ENCODE measurements at places on chromosomes 1 and 21.

- H3K4me1 ChIP-seq = no peaks in the 10 kb centered on the region
- no peaks in the 10 kb centered on the region for H3K27me3 ChIP-seq
- H3K4me3 ChIP-seq = no peak overlapping the region
- no peak overlapping the region for H3K27ac ChIP-seq
- DNase-seq = no peak
Observed at GRCh38 chr1:48107516-48107915, 110.3 kb upstream of the TRABD2B start.

DNA sequence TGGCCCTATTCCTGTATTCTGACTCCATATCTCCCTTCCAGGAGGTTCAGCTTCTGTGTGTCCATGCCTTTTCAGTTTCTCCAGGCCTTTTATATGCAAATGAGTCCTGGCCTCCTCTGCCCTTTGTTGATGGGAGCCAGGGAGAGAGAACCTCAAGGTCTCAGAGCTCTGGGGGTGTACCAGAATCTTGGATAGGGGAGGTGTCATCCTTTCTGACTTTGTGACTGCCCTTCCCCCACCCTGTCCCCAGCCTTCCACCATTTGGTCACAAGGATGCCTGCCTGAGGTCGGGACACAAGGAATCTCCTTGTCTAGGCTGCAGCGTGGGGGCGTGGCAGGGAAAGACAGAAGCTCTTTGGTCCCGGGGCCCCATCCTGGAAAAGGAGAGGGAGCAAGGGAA lies 18.6 kb downstream of the LURAP1 start:
- no peak for DNase-seq
- H3K27me3 ChIP-seq = peaks cover 11% of the 10 kb centered on the region
- no peak overlapping the region for H3K27ac ChIP-seq

GRCh38 chr1:226226601-226227000 lies 3.1 kb downstream of the MIXL1 start:
- H3K27me3 ChIP-seq = no peaks in the 10 kb centered on the region
- peaks cover 2% of the 10 kb centered on the region for H3K36me3 ChIP-seq
- peaks cover 2% of the 10 kb centered on the region for H3K4me1 ChIP-seq
- H3K27ac ChIP-seq = no peak overlapping the region

DNA sequence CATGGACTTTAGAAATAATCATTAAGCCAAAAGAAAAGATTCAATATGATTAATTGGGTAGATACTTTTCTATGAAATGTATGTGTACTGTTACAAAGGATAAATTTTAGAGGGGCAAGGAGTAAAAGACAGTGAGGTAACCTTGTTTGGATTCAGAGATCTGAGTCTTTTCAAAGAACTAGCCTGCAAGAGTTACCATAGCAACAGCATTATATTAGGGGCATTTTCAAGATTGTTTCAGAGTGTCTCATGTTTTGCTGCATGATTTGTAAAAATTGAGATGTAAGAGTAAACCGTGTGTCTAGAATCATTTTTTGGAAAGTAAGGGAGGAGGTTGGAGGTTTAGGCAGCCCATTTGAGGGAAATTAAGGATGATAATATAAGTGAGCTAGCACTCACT lies 70.6 kb upstream of the KIAA1614 start:
- no peaks in the 10 kb centered on the region for H3K4me1 ChIP-seq
- H3K27me3 ChIP-seq = no peaks in the 10 kb centered on the region
- H3K4me3 ChIP-seq = no peak overlapping the region

DNA sequence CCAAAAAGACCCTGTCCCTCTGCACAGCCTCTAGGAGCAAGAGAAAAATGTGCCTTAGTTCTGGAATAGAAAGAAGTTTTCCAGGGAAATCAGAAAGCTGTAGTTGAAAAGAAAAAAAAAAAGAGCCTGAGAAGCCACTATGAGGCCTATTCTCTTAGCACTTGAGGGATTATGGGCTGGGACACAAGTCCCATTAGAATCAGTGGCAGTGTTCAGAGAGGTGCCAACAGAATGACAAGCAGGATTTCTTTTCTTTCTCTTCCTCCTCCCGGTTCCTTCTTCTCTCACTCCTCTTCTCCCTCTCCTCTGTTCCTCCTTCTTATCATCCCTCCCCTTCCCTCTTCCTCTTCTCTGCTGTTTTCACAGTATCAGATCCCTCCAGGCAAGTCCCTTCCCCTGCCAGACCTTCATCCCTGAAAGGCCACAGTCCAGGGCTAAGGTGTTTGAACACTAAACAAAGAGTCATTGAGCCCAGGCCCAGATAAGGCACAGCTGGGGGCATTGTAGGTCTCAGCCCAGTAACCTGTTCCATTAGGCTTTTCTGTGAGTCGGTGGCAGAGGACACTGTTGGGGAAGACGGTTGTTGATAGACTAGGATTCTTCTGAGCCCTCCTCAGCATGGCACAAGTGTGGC lies 64.7 kb upstream of the LPGAT1 start:
- no peaks in the 10 kb centered on the region for H3K36me3 ChIP-seq
- peaks cover 2% of the 10 kb centered on the region for H3K27me3 ChIP-seq
- H3K4me1 ChIP-seq = no peaks in the 10 kb centered on the region
- no peak overlapping the region for H3K4me3 ChIP-seq

DNA sequence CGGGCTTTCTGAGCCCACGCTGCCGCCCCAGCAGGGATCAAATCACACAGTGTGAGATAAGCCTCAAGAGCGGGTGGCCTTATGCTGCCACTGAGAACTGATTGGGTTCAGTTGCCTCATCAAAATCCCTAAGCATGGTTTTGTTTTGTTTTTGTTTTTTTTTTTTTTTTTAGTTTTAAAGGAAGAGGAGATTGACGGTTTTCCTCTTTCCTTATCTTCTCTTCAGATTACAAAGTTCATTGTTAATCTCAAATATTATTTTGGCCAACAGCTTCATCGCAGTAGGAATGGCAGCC lies 651 bp downstream of the COA6 start:
- peaks cover 25% of the 10 kb centered on the region for H3K36me3 ChIP-seq
- H3K27me3 ChIP-seq = no peaks in the 10 kb centered on the region
- H3K27ac ChIP-seq = peak overlapping the region; percentile 99

DNA sequence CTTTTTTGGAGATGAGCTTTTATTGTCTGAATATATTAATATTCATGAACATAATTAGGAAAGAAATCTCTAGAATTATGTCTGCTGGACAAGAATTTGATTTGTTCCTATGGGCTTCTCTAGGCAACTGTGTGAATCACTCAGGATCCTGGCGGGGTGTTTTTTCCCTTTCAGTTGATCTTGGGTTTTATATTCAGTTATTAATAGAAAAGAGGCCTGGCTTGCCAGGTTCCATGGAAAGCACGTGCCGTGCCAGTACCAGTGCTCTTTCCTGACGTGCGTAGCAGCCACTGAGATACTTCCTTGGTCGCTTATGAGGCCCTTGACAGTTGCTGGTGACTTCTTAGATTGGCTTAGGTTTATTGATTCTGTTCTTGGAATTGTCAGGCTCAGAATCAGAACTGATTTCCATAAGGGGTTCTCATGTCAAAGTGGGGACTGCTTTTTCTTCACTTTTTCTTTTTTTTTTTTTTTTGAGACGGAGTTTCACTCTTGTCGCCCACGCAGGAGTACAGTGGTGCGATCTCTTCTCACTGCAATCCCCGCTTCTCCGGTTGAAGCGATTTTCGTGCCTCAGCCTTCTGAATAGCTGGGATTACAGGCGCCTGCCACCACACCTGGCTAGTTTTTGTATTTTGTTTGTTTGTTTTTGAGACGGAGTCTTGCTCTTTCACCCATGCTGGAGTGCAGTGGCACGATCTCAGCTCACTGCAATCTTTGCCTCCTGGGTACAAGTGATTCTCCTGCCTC lies 48.7 kb upstream of the KIF1B start:
- peaks cover 31% of the 10 kb centered on the region for H3K36me3 ChIP-seq
- no peaks in the 10 kb centered on the region for H3K4me1 ChIP-seq
- no peak for DNase-seq
- no peak overlapping the region for H3K27ac ChIP-seq
- no peaks in the 10 kb centered on the region for H3K27me3 ChIP-seq
- H3K4me3 ChIP-seq = no peak overlapping the region

DNA sequence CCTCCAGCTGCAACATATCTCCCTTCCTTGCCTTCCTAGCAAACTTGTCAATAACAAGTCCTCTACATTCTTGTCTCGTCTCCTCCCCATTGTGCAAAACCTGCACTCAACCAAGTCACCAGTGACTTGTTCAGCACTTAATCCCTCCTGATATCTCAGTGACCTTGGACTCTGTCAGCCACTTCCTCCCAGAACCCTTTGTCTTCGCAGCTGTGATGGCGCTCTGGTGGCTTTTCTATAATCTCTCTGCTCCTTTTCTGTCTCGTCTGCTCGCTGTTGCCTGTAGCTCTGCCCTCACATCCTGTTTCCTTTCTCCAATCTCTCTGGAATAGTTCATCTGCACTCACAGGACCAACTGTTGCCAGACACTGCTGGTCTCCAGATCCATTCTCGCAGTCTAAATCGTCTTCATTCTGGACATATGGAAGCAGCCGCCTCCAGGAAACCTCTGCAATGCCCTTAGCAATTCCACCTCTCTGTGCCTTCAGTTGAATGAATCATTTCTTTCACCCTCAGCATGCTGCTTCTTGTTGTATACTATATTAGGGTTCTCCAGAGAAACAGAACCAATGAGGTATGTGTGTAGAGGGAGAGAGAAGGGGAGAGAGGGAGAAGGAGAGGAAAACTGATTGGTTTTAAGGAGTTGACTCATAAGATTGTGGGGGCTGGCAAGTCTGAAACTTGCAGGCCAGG lies 17.4 kb upstream of the IFNAR2 start:
- no peak for DNase-seq
- no peaks in the 10 kb centered on the region for H3K27me3 ChIP-seq
- H3K36me3 ChIP-seq = peaks cover 2% of the 10 kb centered on the region
- peaks cover 48% of the 10 kb centered on the region for H3K4me1 ChIP-seq
- H3K4me3 ChIP-seq = no peak overlapping the region

DNA sequence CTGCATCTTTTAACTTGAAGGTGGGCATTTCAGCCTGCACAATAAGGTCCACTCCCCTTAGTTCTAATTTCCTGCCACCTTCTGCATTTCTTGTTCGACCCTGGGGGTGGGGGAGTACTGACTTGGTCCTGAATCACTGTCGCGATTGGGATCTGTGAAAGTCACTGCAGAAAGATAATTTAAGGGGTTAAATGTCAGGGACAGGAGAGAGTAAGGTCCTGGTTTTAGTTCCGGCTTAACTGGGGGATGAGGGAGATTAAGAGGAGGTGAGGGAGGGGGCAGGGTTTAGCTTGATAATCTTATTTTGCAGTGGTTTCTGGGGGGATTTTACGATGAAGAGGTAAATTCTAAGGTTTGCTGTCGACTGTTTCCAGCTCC lies 128.1 kb downstream of the MRPS6 start:
- H3K36me3 ChIP-seq = no peaks in the 10 kb centered on the region
- H3K27ac ChIP-seq = no peak overlapping the region
- H3K4me1 ChIP-seq = peaks cover 26% of the 10 kb centered on the region
- DNase-seq = no peak

GRCh38 chr1:86197206-86197855 lies 40.8 kb upstream of the COL24A1 start:
- no peaks in the 10 kb centered on the region for H3K27me3 ChIP-seq
- no peak for DNase-seq
- H3K27ac ChIP-seq = no peak overlapping the region
- H3K4me1 ChIP-seq = no peaks in the 10 kb centered on the region
- no peak overlapping the region for H3K4me3 ChIP-seq

GRCh38 chr1:166988974-166989515 lies at the start of gene MAEL:
TSS of gene MAEL (plus strand) at chr1:166989280. CDS start at chr1:166989353, 73 bp downstream.
- no peak for DNase-seq
- H3K4me1 ChIP-seq = no peaks in the 10 kb centered on the region
- peaks cover 1% of the 10 kb centered on the region for H3K36me3 ChIP-seq
- H3K27me3 ChIP-seq = peaks cover 9% of the 10 kb centered on the region
- H3K4me3 ChIP-seq = no peak within 1 kb of the TSS

GRCh38 chr1:236066828-236067386 lies 2.0 kb upstream of the NID1 start:
- H3K4me1 ChIP-seq = peaks cover 11% of the 10 kb centered on the region
- H3K27me3 ChIP-seq = peaks cover 16% of the 10 kb centered on the region
- H3K27ac ChIP-seq = peak overlapping the region; percentile 22
- H3K4me3 ChIP-seq = no peak overlapping the region
- H3K36me3 ChIP-seq = peaks cover 7% of the 10 kb centered on the region

- no peak for DNase-seq
- H3K27ac ChIP-seq = no peak overlapping the region
- H3K36me3 ChIP-seq = peaks cover 34% of the 10 kb centered on the region
- no peaks in the 10 kb centered on the region for H3K4me1 ChIP-seq
- H3K4me3 ChIP-seq = no peak overlapping the region
Observed at GRCh38 chr21:38815060-38815405, 9.3 kb downstream of the ETS2 start.

GRCh38 chr1:78359666-78360065 lies 131.1 kb upstream of the PTGFR start:
- no peak for DNase-seq
- no peak overlapping the region for H3K4me3 ChIP-seq
- H3K4me1 ChIP-seq = no peaks in the 10 kb centered on the region
- peaks cover 2% of the 10 kb centered on the region for H3K27me3 ChIP-seq
- H3K27ac ChIP-seq = no peak overlapping the region

DNA sequence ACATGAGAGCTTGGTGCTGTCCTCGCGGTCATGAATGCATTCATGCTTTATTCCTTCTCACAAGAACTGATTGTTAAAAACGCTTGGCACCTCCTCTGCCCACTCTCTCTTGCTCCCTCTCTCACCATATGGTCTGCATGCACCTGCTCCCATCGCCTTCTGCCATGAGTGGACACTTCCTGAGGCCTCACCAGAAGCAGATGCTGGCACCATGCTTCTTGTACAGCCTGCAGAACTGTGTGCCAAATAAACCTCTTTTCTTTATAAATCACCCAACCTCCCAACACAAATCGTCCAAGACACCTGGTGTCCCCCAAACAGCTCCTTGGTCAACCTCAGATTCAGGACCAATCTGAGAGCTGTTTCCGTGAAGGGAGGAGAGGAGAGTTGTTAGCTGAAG lies 43.3 kb upstream of the PCBP3 start:
- DNase-seq = no peak
- H3K4me3 ChIP-seq = no peak overlapping the region
- H3K27me3 ChIP-seq = peaks cover 5% of the 10 kb centered on the region
- no peak overlapping the region for H3K27ac ChIP-seq
- H3K36me3 ChIP-seq = peaks cover 6% of the 10 kb centered on the region

GRCh38 chr1:2533365-2533764 lies 3.3 kb upstream of the HES5 start:
- H3K36me3 ChIP-seq = no peaks in the 10 kb centered on the region
- DNase-seq = no peak
- no peak overlapping the region for H3K4me3 ChIP-seq
- H3K27me3 ChIP-seq = peaks cover 13% of the 10 kb centered on the region

DNA sequence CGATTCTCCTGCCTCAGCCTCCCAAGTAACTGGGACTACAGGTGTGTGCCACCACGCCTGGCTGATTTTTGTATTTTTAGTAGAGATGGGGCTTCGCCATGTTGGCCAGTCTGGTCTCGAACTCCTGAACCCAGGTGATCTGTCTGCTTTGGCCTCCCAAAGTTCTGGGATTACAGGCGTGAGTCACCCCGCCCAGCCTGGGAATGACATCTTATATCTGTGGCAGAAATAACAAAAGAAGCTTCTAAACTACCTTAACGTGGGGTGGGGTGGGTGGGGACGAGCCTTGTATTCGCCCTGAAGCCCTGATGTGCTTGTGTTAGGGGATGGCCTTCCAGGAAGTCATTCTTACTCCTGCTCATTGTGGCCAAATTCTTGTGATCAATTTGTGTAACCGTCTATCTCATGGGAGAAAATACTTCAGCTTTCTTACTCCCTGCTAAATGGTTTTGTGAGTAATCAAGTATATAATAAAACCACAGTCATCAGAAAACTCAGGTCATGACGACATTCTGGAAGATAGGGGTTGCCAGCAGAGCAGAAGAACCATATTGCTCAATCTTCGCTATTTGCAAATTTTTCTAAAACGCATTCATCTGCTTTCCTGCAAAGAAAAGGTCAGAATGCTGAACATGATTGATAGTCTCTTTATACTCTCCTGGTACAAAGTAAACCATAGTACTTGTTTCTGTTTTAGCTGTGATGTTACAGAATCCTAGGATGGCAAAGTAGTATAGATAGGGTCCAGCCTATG lies 63.2 kb downstream of the DIRAS3 start:
- H3K27ac ChIP-seq = no peak overlapping the region
- H3K4me3 ChIP-seq = no peak overlapping the region
- no peaks in the 10 kb centered on the region for H3K27me3 ChIP-seq
- no peaks in the 10 kb centered on the region for H3K36me3 ChIP-seq
- no peaks in the 10 kb centered on the region for H3K4me1 ChIP-seq
